Mammary epithelial cell (primary cell): ENCODE measurements at places on chromosomes 2 and 18. TPM values are rescaled to one million over a fixed set of nuclear protein-coding genes. Genes with fewer than 3 reads are reported as not detected.

Gene TTLL4
- 34.2 TPM for polyA plus RNA-seq

Gene INHBB
- 0.02 TPM for polyA plus RNA-seq

Gene FOXD4L1
- 0.10 TPM for polyA plus RNA-seq

Gene ERFE
- 0.60 TPM for polyA plus RNA-seq

Gene IL36RN
- polyA plus RNA-seq = 0.46 TPM

Gene NLRC4
- not detected for polyA plus RNA-seq

Gene TGFA
- 82.0 TPM for polyA plus RNA-seq

Gene ALKAL2
- polyA plus RNA-seq = not detected

Gene UXS1
- 66.7 TPM for polyA plus RNA-seq

Gene CENPA
- polyA plus RNA-seq = 21.4 TPM

DNA sequence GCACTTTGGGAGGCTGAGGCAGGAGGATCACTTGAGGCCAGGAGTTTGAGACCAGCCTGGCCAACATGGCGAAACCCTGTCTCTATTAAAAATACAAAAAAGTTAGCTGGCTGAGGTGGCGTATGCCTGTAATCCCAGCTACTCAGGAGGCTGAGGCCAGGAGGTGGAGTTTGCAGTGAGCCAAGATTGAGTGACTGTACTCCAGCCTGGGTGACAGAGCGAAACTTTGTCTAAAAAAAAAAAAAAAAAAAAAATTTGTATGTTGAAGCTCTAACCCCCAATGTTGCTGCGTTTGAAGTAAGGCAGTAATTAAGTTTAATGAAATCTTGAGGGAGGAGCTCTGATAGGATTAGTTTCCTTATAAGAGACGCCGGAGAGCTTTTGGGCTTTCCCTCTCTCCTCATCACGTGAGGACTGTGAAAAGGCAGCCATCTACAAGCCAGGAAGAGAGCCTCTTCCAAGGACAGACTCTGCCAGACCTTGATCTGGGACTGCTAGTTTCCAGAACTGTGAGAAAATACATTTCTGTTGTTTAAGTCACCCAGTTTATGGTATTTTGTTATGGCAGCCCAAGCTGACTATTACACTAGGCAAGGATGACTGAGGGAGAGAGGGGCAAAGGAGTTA is 11.5 kb upstream of the PNPT1 start:
- no peak for DNase-seq

- no peak for DNase-seq
Observed at GRCh38 chr2:101109451-101110118, 41.6 kb downstream of the TBC1D8 start.

GRCh38 chr2:61906186-61906470 is 654 bp downstream of the COMMD1 start:
- DNase-seq = no peak

DNA sequence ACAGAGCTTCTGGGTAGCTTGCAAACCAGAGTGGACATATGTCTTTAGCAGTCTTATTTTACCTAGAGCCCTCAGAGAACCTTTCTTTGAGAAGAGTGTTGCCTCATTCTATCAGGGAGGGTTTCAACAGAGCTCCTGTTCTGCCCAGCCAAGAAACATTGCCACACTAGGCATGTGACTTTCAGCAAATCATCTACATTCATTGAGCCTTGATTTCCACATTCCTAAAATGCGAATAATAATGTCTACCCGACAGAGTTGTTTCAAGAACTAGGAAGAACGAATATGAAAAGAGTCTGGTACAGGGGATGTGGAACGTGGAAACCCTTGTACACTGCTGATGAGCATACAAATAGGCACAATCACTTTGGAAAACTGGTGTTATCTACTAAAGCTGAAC is 7.8 kb upstream of the PRKAG3 start:
- DNase-seq = peak; percentile 23

DNA sequence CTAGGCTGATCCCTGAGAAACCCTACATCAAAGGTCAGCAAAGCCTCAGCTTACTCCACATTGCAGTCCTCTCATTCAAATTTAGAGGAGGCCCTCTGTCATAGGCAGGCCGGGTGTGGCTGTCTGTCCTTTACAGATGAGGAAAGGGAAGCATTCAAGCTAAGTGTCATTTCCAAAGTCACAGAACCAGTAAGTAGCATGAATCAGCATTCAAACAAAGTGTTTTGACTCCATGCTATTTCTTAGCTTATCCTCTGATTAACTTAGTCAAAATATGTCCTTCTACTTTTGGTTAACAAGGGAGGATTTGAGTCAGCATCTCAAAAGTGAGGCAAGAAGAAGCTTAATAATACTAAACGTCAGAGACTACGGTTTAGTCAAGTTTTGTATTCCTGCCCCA is 409.0 kb upstream of the POU3F3 start:
- no peak for DNase-seq

DNA sequence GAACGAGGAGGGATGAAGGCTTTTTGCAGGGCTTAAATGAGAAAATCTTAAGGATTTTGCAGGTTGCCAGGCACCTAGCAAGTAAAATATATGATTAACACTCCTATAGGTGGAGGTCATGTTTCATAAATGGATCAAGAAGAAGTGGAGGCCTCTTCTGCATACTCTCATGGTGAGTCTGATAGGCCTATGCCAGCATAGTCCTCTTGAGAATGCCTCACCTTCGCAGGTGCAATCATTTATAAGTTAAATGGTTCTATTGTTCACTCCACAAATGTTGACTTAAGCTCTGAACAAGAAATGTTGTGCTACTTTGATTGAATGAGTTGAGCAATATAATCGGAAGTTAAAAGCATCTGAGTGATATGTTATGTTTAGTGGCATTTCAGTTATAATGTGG is 12.1 kb downstream of the LRRTM1 start:
- no peak for DNase-seq

- no peak for DNase-seq
Observed at GRCh38 chr2:24076849-24077534, 866 bp upstream of the SF3B6 start.

- peak; percentile 22 for DNase-seq
Observed at GRCh38 chr2:96413323-96413722, 77.8 kb downstream of the NCAPH start.

GRCh38 chr2:134660626-134661402 is 58.0 kb downstream of the TMEM163 start:
- no peak for DNase-seq

GRCh38 chr2:191036363-191036762 is 22.4 kb upstream of the STAT1 start:
- no peak for DNase-seq

GRCh38 chr18:56235071-56235470 is 403.3 kb downstream of the TXNL1 start:
- no peak for DNase-seq

DNA sequence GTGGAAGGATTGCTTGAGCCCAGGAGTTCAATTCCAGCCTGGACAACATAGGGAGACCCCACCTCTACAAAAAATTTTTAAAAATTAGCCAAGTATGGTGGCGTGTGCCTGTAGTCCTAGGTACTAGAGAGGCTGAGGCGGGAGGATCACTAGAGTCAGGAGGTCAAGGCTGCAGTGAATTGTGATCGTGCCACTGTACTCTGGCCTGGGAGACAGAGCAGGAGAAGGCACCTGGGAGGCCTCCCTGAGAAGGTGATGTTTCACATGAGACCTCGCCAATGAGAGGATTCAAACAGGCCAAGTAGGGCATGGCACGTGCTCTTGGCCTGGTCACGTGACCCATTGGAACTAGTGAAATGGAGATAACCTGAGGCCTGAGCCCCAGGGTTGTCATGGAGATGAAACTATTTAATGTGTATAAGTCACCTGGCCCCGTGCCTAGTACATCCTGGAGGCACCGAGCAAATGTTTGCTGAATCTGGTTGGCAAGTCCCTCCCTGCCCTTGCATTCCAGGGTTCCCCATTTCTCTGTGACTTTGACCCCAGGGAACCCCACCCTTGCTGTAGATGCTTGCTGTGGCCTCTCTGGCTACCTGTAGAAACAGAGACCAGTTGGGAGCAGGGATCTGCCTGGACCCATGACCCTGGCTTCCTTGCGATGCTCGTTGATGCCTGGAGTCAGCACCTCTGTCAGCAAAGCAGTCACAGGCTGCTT is 26.1 kb upstream of the ROCK2 start:
- peak; percentile 84 for DNase-seq

GRCh38 chr2:237739101-237739500 is 59.5 kb upstream of the RBM44 start:
- no peak for DNase-seq

GRCh38 chr2:145813481-145813880 is 1293.6 kb upstream of the ZEB2 start:
- DNase-seq = no peak

GRCh38 chr18:58603375-58604067 is 25.4 kb downstream of the ALPK2 start:
- no peak for DNase-seq

GRCh38 chr18:45836242-45837205 is 11.0 kb downstream of the SIGLEC15 start:
- no peak for DNase-seq

DNA sequence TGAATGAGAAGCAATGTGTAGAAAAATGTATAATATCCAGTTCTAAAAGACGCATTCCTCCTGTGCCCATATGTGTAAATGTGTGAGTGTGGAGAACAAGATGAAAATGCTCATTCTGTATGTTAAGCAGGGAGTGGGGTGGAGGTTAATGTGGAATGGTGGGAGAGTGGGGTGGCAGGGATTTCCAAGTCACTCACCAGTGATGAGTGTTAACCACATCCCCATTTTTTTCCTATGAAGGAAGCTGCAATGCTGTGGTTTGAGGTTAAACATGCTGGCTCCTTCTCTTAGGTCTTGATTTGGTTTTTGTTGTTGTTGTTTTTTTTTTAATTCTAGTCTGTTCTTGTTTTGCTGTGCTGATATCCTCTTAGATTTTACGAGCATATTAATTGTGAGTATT is 169.4 kb downstream of the NEDD4L start:
- DNase-seq = peak; percentile 89

GRCh38 chr2:58293056-58293455 is 51.9 kb upstream of the FANCL start:
- no peak for DNase-seq

DNA sequence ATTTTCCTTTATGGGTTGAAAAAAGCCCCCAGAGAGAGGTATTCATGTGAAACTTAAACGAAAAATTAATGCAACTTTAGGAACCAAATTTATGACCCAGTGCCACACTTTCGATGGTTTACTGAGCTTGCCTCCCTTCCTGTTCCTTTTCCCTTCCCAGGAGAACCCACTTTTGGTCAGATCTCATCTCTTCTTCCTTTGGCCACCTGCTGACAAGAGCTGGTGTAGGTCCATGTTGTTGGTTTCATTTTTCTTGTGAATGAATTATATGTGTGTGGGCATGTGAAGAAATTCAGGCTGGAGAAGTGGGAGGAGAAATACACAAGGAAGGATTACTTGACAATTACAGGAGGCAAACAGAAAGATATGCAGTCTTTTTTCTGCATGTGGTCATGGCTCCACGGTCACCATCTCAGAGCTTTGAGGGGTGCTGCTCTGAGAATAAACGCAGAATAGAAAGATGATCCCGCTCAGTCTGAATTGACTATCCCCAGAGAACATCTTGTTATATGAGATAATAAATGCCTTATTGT is 111.3 kb upstream of the TCF4 start:
- peak; percentile 23 for DNase-seq

GRCh38 chr18:26327062-26327461 is 100.8 kb downstream of the TAF4B start:
- peak; percentile 67 for DNase-seq

GRCh38 chr2:9221223-9221622 is 14.6 kb downstream of the ASAP2 start:
- no peak for DNase-seq
